ENCODE measurements at places on chromosomes 3 and 15. TPM values are rescaled to one million over a fixed set of nuclear protein-coding genes. Genes with fewer than 3 reads are reported as not detected.

Gene CLPX
- total RNA-seq = 18.5 TPM

Gene RETNLB
- total RNA-seq = not detected

Gene CCDC191
- total RNA-seq = 0.65 TPM

Gene EFHB
- 1.4 TPM for total RNA-seq

Gene NPAP1
- not detected for total RNA-seq

Gene CACNA2D3
- not detected for total RNA-seq

Gene CHRM5
- total RNA-seq = not detected

Gene CYP11A1
- not detected for total RNA-seq

Gene COL6A5
- total RNA-seq = not detected

Gene ADCY5
- total RNA-seq = 0.13 TPM

Gene LRRN1
- total RNA-seq = 0.40 TPM

Gene SLC22A13
- 1.6 TPM for total RNA-seq

Gene IL12A
- total RNA-seq = 6.9 TPM

Gene NRG4
- 0.13 TPM for total RNA-seq

Gene BMF
- total RNA-seq = 30.4 TPM

Gene PDCD10
- total RNA-seq = 39.9 TPM

Gene SLC51A
- total RNA-seq = not detected

Gene NOX5
- total RNA-seq = 0.39 TPM

Gene GATA2
- 1.7 TPM for total RNA-seq

Gene NMB
- total RNA-seq = 6.5 TPM

Gene AHSG
- total RNA-seq = not detected

Gene SUSD5
- total RNA-seq = 8.1 TPM

Gene FOXB1
- not detected for total RNA-seq

Gene ANKUB1
- total RNA-seq = not detected

Gene CX3CR1
- total RNA-seq = 0.08 TPM

Gene APOD
- total RNA-seq = 7.9 TPM

Gene KBTBD12
- total RNA-seq = not detected

Gene SERINC4
- not detected for total RNA-seq

Gene MINAR1
- 3.2 TPM for total RNA-seq

Gene MCF2L2
- 0.52 TPM for total RNA-seq

Gene LRRC49
- 23.9 TPM for total RNA-seq

Gene ZNF501
- 4.7 TPM for total RNA-seq

Gene HES1
- total RNA-seq = 2.2 TPM

Gene GLDN
- total RNA-seq = 2.1 TPM

Gene CHRD
- total RNA-seq = 0.52 TPM

Gene NXPE3
- 16.4 TPM for total RNA-seq

Gene PAK6
- total RNA-seq = not detected

Gene PARP15
- under 0.01 TPM for total RNA-seq

Gene C3orf49
- not detected for total RNA-seq

Gene OGG1
- total RNA-seq = 13.9 TPM

Gene DUOXA2
- total RNA-seq = not detected

Gene GOLGA8Q
- 0.24 TPM for total RNA-seq

Gene CLRN1
- not detected for total RNA-seq

Gene NDN
- total RNA-seq = 172 TPM

Gene C3orf52
- total RNA-seq = 6.6 TPM

Gene GATM
- total RNA-seq = 0.96 TPM

Gene ECE2
- not detected for total RNA-seq

Data from epithelial cell of alveolus of lung (primary cell).